ENCODE measurements at places on chromosomes 3 and 15. TPM values are rescaled to one million over a fixed set of nuclear protein-coding genes. Genes with fewer than 3 reads are reported as not detected.

ATP8B4 gene
- 9.3 TPM for total RNA-seq

RAB27A gene
- 26.5 TPM for total RNA-seq

SLC22A13 gene
- total RNA-seq: 0.27 TPM

MINDY2 gene
- total RNA-seq: 70.8 TPM

TGFBR2 gene
- total RNA-seq: 72.4 TPM

ICE2 gene
- 72.6 TPM for total RNA-seq

GOLGA6B gene
- total RNA-seq: not detected

CADPS gene
- 418 TPM for total RNA-seq

CEP152 gene
- total RNA-seq: 7.9 TPM

PLCB2 gene
- total RNA-seq: 9.7 TPM

NTRK3 gene
- total RNA-seq: 14.6 TPM

MESP2 gene
- total RNA-seq: 2.8 TPM

CXCR6 gene
- total RNA-seq: not detected

GLDN gene
- 5.1 TPM for total RNA-seq

CPLX3 gene
- 42.8 TPM for total RNA-seq

ZNF80 gene
- not detected for total RNA-seq

TF gene
- 1,294 TPM for total RNA-seq

IFRD2 gene
- 19.8 TPM for total RNA-seq

LRRN1 gene
- total RNA-seq: 61.6 TPM

C3orf20 gene
- total RNA-seq: 0.22 TPM

GOLGA8G gene
- total RNA-seq: not detected

LRTM1 gene
- 22.9 TPM for total RNA-seq

OR5K4 gene
- total RNA-seq: not detected

PCLAF gene
- total RNA-seq: 13.6 TPM

GOLGA8T gene
- not detected for total RNA-seq

SLC28A2 gene
- total RNA-seq: not detected

CD200 gene
- 35.0 TPM for total RNA-seq

Data from camera-type eye (tissue), 1 donor.